ENCODE measurements at places on chromosomes 13 and 19. TPM values are rescaled to one million over a fixed set of nuclear protein-coding genes. Genes with fewer than 3 reads are reported as not detected.
A peak's percentile ranks its signal among the peaks of the same experiment; 100 is the strongest.

DNA sequence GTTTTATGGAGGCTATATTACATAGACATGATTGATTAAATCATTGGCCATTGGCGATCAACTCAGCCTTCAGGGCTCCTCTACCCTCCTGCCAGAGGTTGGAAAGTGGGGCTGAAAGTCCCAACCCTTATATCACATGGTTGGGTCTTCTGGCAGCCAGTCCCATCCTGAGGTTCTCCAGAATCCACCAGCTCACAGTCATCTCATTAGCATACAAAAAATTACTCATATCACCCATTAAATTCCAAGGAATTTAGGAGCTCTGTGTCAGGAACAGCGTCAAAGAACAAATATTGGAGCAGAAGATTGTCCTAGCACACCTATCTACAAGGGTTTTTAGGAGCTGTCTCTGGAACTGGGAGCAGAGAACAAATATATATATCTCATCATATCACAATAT is 39.4 kb upstream of the FARP1 start:
- no peak for DNase-seq

DNA sequence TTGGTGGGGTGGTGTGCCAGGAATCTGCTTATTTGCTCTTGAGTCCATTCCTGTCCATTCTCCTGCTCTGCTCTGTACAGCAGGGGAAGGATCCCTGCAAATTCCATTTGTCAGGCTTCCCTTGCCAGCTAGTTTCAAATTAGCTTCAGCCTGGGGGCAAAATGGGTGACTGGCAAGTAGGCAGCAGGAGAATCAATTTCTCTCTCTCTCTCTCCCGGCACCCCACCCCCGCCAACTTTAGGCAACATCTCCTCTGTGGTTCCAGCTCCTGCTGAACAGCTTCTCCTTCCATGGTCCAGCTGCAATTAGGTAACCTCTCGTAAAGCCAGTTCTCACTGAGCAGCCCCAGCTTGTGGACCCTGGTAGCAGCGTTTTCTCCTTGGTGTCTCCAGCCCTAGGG is 6.7 kb upstream of the MYCBP2 start:
- DNase-seq, result no peak

Gene KIR3DL2
- total RNA-seq, result 3.1 TPM

- no peak for DNase-seq
Measured at GRCh38 chr13:30985637-30986205, 53.3 kb downstream of the TEX26 start.

DNA sequence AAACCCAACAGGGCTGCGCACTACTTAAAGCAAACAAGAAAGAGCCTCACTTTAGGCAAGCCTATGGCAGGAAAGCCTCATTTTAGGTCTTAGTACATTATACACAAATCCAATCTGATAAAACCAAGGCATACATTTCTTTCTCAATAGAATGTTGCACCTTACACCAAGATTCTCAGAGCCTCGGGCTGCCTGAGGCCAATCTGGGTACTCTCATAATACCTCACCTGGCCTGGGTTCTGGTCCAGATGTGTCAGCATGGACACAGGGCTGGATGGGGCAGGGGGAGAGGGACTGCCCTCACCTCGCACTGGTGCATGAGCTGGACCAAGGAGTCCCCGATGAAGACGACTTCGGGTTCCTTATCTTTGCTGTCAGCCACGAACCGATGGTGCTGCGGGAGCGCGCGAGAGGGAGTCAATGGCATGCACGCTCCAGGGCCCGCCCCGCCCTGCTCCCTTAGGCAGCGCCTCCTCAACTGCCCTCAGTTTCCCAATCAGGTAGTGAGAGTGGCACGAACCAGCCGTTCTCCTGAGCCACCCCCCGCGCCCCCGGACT is at the start of gene PRR19:
PRR19 (plus strand) TSS at position 487 of the 558 bp plus-strand sequence. CDS start 7,453 bp downstream, outside the sequence.
- DNase-seq, result peak; percentile 22

GRCh38 chr19:29680447-29680846 is 15.2 kb downstream of the PLEKHF1 start:
- DNase-seq, result peak; percentile 86

Gene RGL3
- total RNA-seq, result not detected

DNA sequence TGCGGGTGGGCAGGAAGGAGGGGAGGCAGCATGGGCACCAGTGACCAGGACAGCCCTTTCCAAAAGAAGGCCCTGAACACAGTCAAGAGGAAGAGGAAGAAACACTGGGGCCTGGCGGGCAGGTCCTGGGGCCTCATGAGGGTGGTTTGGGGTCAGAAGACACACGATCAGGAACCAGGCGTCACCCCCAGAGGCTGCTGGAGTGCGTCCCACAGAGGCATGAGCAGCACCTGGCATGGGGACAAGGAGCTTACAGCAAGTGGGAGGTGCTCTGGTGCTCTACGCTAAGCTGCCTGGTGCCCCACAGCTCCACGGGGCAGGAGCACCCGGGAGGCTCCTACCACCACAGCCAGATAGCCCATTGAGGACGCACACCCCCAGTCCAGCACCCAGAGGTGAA is 20.0 kb downstream of the ELL start:
- no peak for DNase-seq

DNA sequence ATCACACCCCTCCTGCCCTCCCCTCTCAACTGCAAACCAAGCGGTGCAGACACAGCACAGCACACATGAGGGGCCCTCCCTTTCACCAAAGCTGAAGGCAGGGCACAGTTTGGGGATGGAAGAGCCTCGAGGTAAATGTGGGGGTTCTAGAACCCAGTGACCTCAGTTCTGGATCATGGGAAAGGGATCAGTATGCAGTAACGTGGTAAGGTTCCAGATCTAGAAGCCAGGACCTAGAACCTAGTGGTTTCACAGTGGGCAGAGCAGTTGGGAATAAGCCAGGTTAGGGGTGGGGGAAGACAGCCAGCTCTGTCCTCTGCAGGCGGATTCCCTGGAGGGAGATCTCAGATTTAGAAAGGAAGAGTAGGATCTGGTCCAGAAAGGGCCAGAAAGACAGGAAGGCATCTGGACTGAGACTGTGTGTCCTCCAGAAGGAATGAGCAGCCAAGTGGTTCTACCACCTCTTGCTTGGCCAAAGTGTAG is 3.1 kb downstream of the FTL start:
- no peak for DNase-seq

Gene IL4I1
- total RNA-seq, result 4.2 TPM

DNA sequence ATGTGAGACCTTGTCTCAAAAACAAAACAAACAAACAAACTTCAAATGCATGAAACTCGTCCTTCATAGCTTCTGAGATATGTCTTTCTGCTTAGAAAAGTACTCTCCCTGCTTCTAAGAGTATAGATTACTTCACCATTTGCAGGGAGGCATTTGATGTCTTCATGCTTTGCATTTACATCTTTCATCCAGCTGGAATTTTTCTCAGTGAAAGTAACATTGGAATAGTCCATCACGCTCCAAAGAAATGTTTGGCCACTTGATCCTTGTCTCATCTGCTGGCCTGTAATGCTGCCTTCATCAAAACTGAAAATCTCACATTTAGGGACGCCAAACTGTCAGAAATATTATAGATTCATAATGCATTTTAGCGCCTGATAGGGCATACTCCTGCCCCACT is 19.2 kb downstream of the PNMA8A start:
- DNase-seq, result no peak

GRCh38 chr13:26965952-26966700 is 205.5 kb downstream of the USP12 start:
- DNase-seq, result no peak

DNA sequence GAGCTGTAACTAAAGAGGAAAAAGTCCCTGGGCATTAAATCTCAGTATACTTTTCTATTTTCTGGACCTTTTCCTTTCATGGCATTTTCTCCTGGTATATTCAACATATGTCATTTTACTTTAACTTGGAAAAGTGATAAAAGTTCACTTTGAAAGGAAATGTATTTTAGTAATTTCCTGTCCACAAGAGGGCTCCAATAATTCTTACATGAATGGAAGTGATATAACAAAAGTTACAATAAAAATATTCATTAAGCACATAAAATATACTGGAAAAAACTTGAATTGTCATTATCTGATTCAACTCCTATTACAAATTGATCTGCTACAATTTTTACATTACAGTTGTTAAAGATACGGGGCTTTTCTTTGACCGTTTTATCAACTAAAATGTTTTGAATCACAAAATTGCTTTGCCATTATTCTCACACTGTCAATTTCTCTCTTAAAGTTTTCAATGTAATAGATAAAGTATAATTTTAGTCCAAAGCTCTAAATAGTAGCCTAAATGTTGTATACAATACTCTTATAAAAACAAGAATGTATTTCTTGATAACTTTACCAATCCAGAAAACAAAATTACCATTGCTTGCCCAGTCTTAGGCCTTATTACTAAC is 4.9 kb downstream of the UBL3 start:
- DNase-seq, result no peak

Gene FUZ
- 13.3 TPM for total RNA-seq

Gene PTPRS
- total RNA-seq, result 0.02 TPM

- DNase-seq, result no peak
Measured at GRCh38 chr13:59274958-59275727, 888.6 kb downstream of the DIAPH3 start.

Gene NUDT15
- total RNA-seq, result 12.0 TPM

DNA sequence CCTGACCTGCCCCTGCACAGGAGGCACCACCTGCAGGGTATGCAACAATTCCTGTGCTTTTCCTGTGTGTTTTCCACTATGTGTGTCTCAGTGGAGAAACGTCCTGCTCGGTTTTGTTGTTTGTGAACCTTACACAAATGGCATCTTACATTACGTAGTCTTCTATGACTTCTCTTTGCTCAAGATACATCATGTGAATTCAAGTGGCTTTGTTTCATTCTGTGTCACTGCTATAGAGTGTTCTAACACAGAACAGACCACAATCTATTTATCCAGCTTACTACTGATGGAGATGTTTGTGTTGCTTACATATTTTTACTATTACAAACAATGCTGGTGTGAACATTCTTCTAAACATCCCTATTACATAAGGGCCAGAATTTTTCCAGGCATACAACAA is 97.7 kb downstream of the ANKRD10 start:
- no peak for DNase-seq

DNA sequence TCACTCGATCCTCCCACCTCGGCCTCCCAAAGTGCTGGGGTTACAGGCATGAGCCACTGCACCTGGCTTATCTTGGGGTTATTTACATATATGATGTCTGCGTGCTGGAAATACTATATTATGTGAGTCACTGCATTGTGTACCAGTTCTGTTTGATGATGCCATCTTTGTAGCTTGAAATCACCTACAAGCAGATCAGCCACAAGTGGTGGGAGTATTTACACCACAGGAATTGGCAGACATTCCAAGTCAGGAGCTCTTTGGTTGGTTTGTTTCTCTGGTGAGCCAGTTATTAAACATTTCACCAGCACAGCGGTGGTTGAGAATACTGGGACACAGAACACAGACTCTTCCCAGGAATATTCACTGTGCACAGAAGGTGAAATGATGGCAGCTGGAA is 4.5 kb upstream of the TIMM44 start:
- no peak for DNase-seq

DNA sequence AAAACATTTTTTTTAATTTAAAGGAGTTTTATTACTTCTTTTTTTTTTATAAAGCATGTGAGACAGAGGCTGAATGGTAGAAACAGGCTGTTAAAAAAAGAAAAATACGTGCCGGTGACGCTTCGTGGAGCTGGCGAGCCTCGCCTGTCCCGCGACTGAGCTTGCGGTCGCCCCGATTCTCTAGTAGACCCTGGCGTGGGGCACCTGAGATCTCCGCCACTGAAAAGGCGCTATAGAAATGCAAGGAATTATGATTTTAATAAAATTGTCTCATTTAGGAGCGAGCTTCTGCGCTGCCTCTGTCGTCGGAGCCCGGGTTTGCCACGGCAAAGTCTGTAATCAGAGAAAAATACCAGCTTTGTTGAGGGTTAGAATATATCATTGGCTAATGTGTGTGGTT is 18.4 kb downstream of the NFIX start:
- DNase-seq, result no peak

DNA sequence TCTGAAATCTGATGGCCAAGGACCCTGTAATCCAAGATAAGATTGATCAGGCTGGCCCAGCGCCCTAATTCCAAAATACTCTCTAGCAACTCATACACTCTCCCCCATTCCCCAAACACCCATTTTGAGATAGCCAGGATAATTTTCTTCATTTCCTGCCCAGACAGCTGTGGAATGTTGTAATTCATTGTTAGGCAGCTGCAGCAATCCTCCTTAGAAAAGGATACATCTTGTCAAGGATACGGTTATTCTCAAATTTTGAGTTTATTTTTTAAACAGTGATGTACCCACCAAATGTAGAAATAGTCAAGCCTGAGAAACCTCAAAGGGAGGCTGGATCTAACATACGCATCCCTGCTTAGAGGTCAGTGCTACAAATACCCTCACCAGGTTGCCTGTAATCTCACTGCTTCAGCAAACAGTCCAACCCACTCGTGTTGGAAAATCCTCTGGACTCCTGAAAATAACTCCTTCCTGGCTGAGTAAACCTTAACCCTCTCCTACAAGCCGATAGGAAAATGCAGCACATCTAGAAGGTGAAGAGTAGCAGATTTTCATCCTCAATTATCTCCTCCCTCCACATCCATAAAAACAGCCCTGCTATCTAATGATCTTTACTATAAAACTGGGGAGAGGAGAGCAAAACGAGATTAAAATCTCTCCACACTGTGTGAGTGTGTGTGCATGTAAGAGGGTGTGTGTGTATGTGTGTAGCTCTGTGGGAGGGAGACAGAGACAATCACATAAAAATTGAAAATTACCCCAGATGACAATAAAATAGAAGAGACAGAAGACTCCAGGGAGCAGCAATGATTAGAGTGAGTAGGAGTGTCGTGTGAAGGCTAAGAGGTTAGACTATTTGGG is 683.1 kb downstream of the DIAPH3 start:
- no peak for DNase-seq

GRCh38 chr13:51057906-51058305 is 53.2 kb downstream of the C13orf42 start:
- no peak for DNase-seq

DNA sequence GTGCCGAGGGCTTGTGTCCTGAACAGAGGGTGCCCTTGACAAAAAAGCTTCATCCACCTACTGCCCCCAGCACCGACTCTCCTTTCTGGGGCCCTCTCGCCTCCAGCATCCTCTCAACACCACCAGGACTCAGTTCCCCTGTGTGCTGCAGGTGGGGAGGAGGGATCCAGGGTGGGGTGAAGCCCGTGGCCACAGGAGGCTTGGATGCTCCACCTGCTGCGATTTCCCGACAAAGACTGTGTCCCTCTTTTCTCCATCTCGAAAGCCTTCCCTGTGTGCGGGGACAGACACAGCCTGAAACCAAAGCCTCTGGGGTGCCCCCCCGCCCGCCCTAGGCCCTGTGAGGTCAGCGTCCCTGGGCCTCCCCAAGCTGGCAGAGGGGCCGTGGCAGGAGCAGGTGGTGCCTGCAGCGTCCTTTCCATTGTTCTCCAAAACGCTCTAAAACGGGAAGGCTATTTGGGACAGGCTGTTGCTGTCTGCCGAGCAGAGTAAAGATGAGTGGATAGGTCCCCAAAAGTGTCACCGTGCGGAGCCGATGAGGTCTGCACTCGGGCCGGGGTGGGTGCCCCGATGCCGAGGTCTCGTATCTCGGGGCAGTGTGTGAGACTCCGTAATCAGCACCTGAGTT is 185.7 kb downstream of the PTPRS start:
- DNase-seq, result no peak

DNA sequence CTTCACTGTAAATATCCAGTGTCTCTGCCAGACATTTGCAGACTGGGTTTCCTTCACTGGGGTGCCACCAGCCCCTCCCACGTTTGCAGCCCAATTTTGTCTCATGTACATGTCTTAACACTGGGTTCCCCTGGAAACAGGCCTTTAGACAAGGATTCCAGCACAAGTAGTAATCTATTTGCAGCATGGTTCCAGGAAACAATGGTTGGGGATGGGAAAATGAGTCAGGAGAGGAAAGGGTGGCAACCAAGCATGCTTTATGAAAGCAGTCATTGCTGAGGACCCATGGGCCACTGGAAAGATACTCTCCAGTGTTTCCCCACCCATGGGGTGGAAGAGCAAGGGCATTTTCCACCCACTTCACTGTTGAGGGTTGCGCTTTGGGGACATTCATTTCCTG is 53.6 kb upstream of the FARP1 start:
- no peak for DNase-seq
